ENCODE measurements at places on chromosomes 4 and X. TPM values are rescaled to one million over a fixed set of nuclear protein-coding genes. Genes with fewer than 3 reads are reported as not detected.

DNA sequence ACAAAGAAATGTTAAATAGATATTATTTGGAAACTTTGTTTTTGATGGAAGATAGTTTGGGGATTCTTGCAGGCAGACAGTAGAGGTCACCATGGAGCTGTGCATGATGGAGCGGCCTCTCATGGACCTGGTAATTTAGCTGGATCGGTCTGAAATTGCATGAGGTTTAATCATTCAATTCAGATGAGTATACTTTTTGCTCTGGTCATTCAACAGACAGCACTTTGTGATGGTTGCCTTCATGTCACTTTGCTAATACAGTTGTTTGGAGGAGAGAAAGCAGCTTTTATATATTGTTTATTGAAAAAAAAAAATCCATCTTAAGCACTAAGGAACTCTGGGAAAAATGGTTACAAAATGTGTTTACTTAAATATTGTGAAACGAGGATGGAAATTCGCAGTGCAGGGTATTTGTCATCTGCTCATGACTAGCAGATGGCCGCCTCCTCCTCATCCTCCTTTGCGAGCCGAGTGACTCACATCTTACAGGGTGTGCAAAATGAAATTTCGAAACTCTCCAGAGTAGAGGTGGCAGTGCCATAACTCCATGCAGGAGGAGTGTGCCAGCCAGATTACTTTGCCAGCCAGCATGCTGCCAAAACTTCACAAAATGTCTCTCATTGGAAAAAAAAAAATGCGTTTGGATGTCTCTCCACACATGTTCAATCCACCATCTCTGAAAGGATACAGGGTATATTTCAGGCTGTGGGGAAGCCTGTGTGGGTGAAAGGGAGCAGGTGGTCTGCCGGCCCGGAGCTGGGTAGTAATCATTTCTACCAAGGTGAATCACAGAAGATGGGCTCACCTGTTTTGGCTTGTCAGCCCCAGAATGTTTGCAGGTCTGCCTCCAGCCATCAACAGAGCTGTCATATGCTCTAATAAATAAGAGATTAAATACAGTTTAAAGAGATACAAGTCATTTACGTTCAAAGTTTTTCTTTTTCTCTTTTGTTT is 314.9 kb upstream of the DIPK2B start:
- DNase-seq, result peak; percentile 36

DNA sequence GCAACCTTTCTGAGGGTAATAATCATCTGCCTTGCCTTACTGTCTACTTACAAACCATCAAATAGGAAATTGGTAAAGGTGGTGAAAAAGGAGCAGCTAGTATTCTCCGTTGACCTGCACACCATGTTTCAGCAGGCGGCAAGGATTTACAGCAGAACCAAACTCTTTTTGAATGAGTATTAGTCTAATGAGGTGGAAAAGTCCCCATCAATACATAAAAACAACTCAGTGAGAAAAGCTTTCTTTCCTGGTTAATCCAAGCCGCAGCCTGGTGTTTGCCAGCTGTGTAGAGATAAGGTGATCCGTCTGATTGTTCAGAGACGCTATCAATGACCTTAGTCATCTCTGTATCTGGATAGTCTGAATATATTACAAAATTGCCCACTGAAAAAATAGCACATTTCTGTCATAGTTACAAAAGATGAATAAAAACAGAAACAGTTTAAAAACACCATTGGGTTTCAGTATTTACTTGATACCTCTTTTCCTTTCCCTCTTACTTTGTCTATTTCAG is 110.4 kb upstream of the TBC1D9 start:
- DNase-seq, result no peak

DNA sequence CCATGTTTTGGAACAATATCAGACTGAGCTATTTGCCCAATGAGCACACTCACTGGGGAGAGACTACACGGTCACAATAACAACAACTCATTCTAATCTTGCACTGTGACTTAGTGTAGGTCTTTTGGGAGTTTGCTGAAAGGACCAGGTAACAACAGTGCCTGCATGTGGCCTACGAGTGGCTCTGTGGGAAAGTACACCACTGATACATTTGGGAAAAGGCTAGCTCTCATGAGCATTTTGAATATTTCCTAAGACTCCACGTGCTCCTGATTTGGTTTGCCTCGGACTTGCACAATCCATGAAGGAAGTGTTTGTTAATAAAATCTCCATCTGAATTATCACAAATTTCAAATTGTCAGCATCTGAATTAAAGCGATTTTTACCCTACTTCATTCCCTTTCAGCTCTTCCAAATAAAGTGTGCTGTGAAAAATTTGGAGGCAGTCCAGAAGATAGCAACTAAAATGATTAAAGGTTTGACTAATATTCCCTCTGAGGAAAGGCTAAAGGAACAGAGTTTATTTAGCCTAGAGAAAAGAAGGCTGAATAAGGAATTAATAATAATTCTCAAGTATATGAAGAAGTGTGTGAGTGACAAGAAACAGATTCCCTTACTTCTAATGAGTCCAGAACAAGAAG is 406.4 kb downstream of the PPARGC1A start:
- no peak for DNase-seq

DNA sequence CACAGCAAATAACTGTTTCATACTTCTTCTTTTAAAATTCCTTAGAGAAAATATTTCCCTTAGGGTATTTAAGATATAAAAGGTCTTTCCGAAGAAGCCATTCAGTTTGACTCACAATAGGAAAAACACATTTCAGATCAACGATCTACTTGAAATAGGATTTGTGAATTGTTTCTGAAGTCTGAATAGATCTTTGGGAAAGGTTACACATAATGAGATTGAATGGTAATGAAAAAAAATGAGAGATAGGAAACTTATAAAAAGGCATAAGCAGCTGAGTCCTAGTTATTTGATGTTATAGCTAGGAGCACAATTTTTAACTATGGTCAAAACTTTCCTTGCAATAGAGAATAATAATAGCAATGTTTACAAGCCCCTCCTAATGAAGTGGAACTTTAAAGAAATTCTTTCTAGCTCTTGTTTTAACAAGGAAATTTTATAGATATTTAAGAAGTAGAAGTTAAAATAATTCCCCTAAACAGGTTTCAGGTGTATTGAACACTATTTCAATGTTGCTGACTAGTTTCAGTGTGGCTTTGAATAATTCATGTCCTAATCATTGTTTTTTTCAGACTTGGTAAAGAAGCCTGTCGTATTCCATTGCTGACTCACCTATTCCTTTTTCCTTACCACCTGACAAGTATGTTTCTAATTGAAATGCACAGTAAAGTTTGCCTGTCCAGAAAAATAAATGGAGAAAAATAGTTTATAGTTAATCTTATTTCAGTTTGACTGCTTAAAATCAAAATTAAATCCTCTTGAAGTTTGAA is 89.1 kb downstream of the PCDH18 start:
- DNase-seq, result no peak

DNA sequence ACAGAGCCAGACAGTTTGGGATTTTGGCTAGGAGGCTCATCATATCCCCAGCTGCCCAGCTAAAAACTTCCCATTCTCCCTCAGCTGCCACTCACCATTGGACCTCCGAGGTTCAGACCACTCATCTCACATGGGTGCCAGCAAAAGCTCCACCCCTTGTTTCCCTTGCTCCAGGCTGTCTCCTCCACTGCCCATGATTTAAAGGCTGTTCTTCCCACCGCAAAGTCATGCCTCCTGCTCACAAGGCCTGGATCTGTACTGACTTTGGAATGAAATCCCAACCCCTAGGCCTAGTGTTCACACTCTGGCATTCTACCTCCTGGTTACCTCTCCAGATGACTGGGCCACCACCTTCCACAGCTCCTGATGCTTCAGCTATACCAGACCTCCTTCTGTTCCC is 142.2 kb upstream of the EOLA2 start:
- DNase-seq, result no peak

GRCh38 chrX:64885850-64886249 is 90.4 kb downstream of the ZC4H2 start:
- DNase-seq, result no peak

- no peak for DNase-seq
These were observed 87.8 kb downstream of the NCAPG start for GRCh38 chr4:17898553-17899055.

DNA sequence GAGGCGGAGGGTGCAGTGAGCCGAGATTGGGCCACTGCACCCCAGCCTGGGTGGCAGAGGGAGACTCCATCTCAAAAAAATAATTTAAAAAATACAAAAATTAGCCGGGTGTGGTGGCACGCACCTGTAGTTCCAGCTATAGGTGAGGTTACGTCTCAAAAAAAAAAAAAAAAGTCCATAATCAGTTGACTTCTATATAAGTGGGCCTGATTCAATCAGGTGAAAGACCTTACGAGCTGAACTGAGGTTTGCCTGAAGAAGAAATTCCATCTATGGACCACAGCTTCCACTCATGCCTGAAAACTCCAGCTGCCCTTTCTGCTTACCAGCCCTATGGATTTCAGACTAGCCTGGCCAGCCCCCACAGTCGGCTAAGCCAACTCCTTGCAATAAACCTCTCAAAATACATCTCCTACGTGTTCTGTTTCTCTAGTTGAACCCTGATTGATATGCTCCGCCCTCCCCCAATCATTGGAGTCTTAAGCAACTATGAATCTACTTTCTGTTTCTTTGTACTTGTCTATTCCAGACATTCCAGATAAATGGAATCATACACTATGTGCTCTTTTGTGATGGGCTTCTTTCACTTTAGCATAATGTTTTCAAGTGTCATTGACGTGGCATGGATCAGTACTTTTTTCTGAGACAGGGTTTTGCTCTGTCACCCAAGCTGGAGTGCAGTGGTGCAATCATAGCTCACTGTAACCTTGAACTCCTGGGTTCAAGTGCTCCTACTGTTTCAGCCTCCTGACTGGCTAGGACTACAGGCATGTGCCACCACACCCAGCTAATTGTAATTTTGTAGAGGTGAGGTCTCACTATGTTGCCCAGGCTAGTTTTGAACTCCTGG is 36.6 kb downstream of the SAT1 start:
- no peak for DNase-seq

DNA sequence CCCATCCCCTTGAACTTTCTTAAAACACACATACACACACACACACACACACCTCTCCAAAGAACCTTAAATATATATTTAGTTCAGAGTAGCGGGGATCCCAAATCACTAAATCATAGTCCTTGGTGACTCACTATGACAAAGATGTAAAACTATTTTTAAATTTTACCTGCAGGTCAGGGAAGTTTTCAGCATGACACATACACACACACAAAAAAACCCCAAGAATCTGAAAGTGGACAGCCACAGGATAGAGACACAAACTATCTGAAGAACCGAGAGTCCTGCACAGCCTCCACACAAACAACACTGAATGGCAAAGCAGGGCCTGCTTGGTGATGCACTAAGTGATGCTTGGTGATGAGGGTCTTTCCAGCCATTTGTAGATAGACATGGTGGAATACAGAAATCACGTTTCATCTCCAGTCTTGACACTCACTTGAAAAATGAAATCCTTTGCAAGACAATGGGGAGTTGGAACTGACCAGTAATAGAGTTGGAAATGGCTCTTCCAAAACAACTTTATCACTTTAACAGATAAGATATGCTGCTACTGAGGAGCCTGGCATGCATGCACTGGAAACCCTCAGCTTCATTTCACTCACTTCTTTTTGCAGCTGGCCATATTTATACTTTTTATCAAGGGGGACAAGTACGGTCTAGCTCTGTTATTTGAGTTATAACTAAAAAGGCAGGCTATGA is 307.3 kb downstream of the RAPGEF2 start:
- DNase-seq, result no peak

GRCh38 chr4:116838609-116839008 is 246.8 kb downstream of the TRAM1L1 start:
- no peak for DNase-seq

DNA sequence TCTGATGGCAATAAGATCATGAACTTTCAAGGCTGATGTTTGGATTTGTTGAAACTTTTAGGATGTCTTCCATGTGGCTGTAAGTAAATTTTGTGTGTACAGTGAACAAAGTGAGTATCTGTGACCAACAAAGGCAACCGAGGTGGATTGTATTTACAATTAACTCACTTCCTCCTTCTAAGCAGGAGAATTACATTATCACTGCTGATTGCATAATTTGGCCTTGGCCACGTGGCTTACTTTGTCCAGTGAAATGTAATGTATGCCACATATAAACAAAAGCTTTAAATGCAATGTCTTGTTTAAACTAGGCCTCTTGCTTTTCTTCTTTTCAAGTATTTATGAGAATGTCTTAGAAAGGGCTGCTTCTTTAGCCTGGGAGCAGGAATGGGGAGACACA is 66.3 kb upstream of the MAD2L1 start:
- DNase-seq, result no peak

- DNase-seq, result no peak
These were observed 91.8 kb downstream of the PLAC1 start for GRCh38 chrX:134566506-134566905.

GRCh38 chr4:17528551-17529165 is 13.7 kb downstream of the CLRN2 start:
- no peak for DNase-seq

DNA sequence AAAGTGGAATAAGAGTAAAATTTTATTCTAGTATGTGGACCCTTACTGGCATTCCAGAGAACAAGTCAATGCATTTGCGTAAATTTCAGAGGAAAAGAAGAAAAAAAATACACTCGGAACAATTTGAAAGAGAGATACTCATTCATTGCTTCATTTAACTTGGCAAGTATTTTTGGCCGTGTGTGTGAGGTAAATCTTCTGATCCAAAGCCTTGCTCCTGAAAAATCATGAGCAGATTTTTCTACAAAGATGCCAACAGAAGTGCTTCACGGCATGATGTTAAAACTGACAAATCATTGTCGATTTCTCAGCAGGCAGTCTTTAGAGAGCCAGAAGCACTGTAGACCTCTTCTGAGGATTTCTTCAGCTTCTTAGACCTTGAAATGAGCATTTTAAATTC is 194.0 kb downstream of the COX18 start:
- DNase-seq, result no peak

- DNase-seq, result no peak
These were observed 60.9 kb downstream of the SEC24D start for GRCh38 chr4:118774989-118775388.

- DNase-seq, result no peak
These were observed 20.4 kb downstream of the ADGRL3 start for GRCh38 chr4:61220556-61220955.

DNA sequence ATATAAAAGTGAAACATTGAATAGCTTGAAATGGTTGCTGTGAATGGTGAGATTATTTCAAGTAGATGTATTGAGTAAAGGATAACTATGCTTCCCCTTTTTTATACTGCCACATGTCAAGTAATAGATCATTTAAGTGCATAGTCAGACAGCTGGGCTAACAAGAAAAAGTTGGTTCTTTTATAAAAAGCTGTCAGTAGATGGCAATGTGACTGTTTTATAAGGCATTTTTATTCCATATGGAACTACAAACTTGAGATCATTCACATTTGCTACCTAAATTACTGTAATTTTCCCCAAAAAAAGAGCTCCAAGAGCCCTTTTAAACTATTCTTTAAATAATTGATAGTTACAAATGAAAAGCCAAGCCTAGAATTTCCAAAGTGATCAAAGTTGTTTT is 831.0 kb downstream of the C4orf33 start:
- no peak for DNase-seq

The PLP1 gene
- total RNA-seq, result not detected

The DMP1 gene
- total RNA-seq, result not detected

The FGB gene
- total RNA-seq, result not detected

The NUDT10 gene
- 0.15 TPM for total RNA-seq

The SLIT2 gene
- not detected for total RNA-seq

All from activated CD4-positive, alpha-beta T cell treated with anti-CD3 and anti-CD28 coated beads, Interleukin-2, amount 10 ng/mL, durations not matched to agents 7 days and 5 days (primary cell).